ENCODE measurements at places on chromosomes 12 and 14.

DNA sequence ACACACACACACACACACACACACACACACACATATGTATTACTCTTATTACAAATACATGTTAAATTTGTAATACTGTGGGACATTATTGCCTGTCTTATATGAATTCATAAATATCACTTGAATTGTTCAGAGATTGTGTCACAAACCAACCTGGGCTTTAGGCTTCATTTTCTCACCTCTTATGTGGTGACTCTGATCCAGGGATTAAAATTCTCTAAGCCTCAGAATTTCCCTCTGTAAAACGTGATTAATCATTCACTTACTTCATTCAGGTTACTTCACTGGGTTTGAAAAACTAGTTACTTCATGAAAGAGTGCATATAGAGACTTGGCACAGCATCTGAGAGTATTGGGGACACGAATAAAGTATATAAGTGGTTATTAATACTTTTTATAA lies 240.3 kb upstream of the PDZRN4 start:
- DNase-seq = no peak

GRCh38 chr12:132618683-132619043 lies at the start of gene P2RX2:
Gene P2RX2, plus strand, starts transcription at chr12:132618776. Its CDS starts 41 bp downstream, at chr12:132618817.
- no peak for DNase-seq

DNA sequence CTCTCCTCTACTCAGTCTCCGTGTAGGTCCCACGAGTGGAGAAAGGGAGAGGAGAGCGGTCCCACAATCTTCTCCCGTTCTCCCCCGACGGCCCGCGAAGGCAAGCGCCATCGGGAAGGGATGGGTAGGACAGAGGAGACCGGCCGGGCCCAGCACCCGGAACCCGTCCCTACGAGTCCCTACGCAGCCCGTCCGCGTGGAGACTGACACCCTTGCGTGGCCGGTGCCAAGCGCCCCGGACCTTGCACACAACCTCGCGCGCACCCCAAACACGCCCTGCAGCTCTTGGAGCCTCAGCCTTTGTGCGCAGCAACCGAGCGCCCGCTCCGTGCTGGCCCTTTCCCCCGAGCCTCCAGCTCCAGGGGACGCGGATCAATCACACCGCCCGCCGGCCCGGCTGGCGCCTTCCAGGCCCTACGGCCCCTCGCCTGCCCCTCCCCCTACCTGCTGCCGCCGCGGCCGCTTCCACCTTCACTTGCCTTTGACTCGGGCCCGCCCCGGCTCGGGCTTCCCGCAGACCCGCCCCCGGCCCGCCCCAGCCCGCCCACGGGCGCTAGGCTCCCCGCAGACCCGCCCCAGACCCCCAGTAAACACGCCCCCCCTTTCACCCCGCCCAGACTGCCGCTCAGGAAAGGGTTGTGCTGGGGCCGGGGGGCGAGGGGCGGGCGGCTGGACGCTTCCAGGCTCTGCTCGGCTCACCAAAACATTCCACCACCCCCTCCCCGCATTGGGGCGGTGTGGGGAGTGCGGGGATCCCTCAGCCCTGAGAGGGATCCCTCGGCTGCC lies at the start of gene NDRG2:
NDRG2 (minus strand) TSS at position 477 of the 786 bp plus-strand sequence. CDS start 1,746 bp downstream, outside the sequence.
- DNase-seq = peak; percentile 88

DNA sequence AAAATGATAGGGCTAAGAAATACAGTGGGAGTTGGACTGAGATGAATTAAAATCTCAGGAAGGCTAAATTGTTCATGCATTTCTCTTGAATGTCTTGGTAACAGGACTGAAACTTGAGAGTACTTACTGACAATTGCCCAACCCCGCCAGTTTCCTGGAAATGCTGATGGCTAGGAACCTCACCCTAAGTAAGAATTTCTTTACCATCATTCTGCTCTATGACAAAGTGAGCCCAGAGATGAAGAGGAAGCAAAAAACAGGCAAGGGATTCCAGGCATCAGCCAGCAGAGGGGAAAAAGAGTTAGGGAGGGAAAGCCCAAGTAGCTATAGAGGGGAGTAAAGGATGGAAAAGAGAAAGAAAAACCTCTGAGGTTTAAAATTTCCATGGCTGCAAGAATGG lies 397.7 kb downstream of the MDGA2 start:
- no peak for DNase-seq

- no peak for DNase-seq
Measured at GRCh38 chr14:36515105-36515593, 4.9 kb downstream of the NKX2-1 start.

GRCh38 chr14:63564318-63564717 lies 21.1 kb upstream of the PPP2R5E start:
- no peak for DNase-seq

All from heart left ventricle (tissue), 16 donors.